ENCODE measurements at places on chromosomes 1 and 21. TPM values are rescaled to one million over a fixed set of nuclear protein-coding genes. Genes with fewer than 3 reads are reported as not detected.

SPATA46 gene
- total RNA-seq = not detected

HES2 gene
- not detected for total RNA-seq

RGS1 gene
- 0.37 TPM for total RNA-seq

HSD3B1 gene
- total RNA-seq = not detected

PRELP gene
- total RNA-seq = not detected

LCK gene
- total RNA-seq = 135 TPM

S100A2 gene
- not detected for total RNA-seq

NOS1AP gene
- total RNA-seq = not detected

BATF3 gene
- total RNA-seq = 3.1 TPM

ITGB2 gene
- 78.9 TPM for total RNA-seq

LIN28A gene
- total RNA-seq = not detected

C1QA gene
- total RNA-seq = not detected

GUCA2A gene
- total RNA-seq = not detected

COQ8A gene
- 19.6 TPM for total RNA-seq

AXDND1 gene
- 0.85 TPM for total RNA-seq

FAM131C gene
- total RNA-seq = not detected

KCNE2 gene
- not detected for total RNA-seq

FCRL4 gene
- not detected for total RNA-seq

EPS8L3 gene
- total RNA-seq = not detected

DIO1 gene
- not detected for total RNA-seq

CFH gene
- not detected for total RNA-seq

LDLRAD1 gene
- total RNA-seq = not detected

CELA2A gene
- total RNA-seq = not detected

KNCN gene
- not detected for total RNA-seq

TAF1A gene
- 19.2 TPM for total RNA-seq

IQGAP3 gene
- total RNA-seq = 28.7 TPM

HTR6 gene
- not detected for total RNA-seq

TRIM45 gene
- total RNA-seq = not detected

OR2T11 gene
- total RNA-seq = 0.13 TPM

AMY1A gene
- not detected for total RNA-seq

HSD3B2 gene
- total RNA-seq = not detected

SPATA17 gene
- not detected for total RNA-seq

MCOLN2 gene
- total RNA-seq = 103 TPM

FAM43B gene
- not detected for total RNA-seq

TAS1R1 gene
- not detected for total RNA-seq

USP1 gene
- total RNA-seq = 100 TPM

PADI2 gene
- not detected for total RNA-seq

ANGPTL3 gene
- not detected for total RNA-seq

SMIM11 gene
- 6.1 TPM for total RNA-seq

RIMKLA gene
- not detected for total RNA-seq

OR2T33 gene
- not detected for total RNA-seq

GUCA2B gene
- total RNA-seq = not detected

CA6 gene
- not detected for total RNA-seq

GPR61 gene
- total RNA-seq = not detected

CHODL gene
- total RNA-seq = not detected

OR2T2 gene
- not detected for total RNA-seq

BGLAP gene
- 3.7 TPM for total RNA-seq

GMEB1 gene
- 25.9 TPM for total RNA-seq

ARHGAP30 gene
- total RNA-seq = 86.7 TPM

GNG4 gene
- total RNA-seq = not detected

OR2T29 gene
- total RNA-seq = not detected

KRTAP21-3 gene
- total RNA-seq = not detected

SYCP1 gene
- not detected for total RNA-seq

RNU5D-1 gene
- not detected for total RNA-seq

C1orf226 gene
- total RNA-seq = not detected

FNDC10 gene
- total RNA-seq = 2.7 TPM

SLC6A17 gene
- total RNA-seq = not detected
